SK-N-DZ (cell line): ENCODE measurements at places on chromosomes 4 and X.

DNA sequence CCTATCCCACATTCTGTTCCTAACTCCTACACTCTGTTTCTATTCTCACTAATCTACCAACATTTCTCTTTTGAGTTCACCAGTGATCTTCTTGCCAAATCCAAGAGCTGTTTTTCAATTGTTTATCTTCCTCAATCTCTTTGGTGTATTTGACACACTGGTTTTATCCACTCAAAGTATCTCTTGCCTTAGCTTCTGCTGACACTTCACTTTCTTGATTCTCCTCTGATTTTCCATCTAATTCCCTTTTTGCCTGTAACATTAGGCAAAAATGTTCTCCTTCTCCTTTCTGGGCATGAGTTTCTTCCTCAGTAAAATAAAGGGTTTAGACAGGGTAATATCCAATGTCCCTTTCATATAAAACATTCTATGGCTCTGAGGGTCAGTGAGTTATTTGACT, 26.2 kb downstream of the GRIA3 start:
- no peak for DNase-seq

DNA sequence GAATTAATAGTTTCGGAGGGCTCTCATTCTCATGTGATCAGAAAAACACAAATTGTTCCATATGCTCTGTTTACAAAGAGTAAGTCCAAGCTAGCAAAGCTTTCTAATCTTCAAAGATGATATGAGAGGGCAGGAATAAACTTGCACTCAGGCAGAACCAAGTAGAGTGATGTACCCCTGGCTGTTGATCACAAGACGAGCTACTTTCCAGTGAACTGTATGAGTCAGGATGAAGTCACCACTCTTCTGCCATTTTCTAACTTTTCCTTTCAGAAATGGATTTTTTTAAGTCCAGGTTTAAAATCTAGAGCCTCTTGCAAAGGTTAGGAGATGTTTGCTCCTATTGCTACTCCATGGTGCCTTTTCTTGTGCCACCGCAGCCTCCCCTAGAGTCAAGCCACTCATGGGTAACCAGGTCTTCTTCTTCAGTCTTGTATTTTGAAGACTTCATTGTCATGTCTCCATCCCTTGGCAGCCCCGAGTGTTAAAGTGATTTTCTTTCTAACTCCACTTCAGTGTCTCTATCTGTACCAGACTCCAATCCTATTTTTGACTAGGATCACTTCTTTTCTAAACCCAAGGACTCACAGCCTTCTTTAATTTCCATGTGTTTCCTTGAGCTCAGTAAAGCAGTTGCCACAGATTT, 171.9 kb upstream of the GALNT7 start:
- no peak for DNase-seq

- DNase-seq, result no peak
These were observed 2.0 kb downstream of the PCDH19 start for GRCh38 chrX:100407784-100408712.

GRCh38 chr4:7323461-7323871, 111.3 kb downstream of the PSAPL1 start:
- DNase-seq, result no peak

- no peak for DNase-seq
These were observed 19.7 kb upstream of the SPON2 start for GRCh38 chr4:1192091-1192492.

DNA sequence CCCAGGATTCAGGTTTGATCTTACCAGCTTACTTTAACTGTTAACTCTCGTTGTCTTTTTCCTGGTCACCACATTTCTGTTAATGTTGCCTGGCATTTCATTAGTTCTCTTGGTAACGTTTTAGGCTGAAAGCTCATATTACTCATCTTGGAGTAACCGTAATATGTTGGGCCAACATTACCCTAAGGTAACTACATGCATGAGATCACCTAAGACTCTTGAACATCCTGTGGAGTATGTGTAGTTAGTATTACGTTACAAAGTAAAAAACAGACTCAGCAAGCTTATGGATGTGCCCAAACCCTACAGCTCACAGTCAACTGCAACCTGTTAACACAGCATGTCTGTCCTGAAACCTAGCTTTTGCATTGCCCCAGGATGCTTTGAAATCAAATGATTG, 203.3 kb upstream of the HS3ST1 start:
- no peak for DNase-seq

DNA sequence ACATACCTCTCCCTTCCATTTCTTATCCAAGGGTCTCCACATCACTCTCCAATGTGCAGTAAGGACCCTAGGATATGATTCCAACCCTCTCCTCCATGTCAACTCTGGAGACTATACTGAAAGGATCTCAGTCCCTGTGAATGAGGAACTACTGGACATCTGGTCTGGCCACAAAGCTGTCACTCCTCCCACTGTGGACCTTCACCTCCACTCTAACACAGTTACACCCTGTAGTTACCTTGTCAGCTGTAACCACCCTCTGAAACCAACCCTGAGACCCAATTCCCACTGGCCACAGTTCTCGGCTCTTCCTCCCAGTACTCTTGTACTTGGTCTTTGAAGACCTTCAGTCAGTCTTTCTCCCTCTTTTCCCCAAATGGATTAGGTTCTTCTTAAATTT, 2.9 kb downstream of the TMEM128 start:
- no peak for DNase-seq

DNA sequence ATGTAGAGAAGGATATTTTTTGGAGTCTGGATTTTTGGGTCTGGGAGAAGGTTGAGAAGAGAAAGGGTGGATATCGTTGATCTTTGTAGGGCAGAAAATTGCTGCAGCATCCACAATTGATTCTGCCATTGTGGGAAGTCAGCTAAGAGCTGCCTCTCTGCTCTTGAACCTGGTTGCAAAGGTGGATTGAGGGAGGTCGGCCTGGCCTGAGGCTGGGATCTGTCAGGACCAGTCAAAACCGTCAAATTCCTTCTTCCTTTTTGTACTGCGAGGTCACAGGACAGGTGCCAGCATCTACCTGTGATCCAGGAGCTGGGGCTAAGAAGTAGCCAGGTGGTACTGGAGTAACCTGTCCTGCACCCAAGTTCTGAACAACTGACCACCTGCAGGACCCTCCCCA, 93.7 kb downstream of the SHOX start:
- DNase-seq, result no peak

GRCh38 chr4:153900426-153900825, 111.5 kb upstream of the SFRP2 start:
- no peak for DNase-seq

GRCh38 chrX:134177527-134177926, 59.5 kb upstream of the CCDC160 start:
- no peak for DNase-seq

- no peak for DNase-seq
These were observed 33.4 kb upstream of the SPON2 start for GRCh38 chr4:1205586-1206298.

- DNase-seq, result no peak
These were observed 23.2 kb upstream of the TSPAN7 start for GRCh38 chrX:38538134-38538533.

- DNase-seq, result no peak
These were observed 10.2 kb downstream of the ARX start for GRCh38 chrX:25005382-25006185.

DNA sequence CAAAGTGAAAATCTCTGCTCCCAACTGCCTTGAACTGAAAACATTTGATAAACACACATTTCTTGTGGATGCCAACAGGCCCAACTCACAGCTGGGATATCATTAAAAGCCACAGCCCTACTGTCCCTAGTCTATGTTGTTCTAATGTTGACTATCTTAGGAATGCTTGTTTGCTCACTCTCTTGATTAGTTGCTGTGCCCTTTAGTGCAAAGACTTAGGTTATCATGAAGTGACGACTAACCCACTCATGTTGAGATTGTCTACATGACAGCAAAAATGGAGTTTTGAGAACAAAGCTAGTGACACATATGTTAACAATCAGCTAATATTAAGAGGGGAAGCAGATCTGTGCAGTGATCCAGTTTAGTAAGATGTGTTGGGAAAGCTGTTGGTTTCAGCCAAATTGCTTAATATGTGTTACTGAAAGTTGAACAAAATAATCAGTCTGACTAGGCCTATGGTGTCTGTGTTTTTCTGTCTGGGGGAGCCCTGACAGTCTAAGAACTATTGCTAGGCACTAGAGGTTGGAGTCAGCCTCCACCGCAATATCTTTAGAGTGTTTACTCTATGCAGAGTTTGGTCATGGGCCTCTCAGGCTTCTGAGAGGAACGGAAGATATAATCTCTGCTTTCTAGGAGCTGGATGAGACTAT, 125.5 kb downstream of the ATG4A start:
- no peak for DNase-seq

DNA sequence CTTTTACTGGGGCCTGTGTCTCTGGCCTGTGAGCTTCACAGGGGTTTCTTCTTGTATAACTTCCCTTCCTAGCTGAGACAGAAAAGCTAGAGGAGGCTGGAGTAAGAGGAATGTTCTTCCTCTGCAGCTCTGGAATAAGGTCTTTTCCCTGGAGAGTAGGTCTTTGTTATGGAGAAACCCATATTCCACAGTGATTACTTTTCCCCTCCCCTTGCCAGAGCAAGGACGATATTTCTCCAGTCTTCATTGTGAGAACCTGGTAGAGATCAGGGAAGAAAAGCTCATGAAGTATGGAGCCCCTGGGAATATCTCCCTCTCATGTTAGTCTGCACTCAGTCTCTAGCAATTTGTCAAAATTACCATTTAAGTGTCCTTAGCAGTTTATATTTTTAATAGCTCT, 18.7 kb upstream of the GLRB start:
- no peak for DNase-seq

DNA sequence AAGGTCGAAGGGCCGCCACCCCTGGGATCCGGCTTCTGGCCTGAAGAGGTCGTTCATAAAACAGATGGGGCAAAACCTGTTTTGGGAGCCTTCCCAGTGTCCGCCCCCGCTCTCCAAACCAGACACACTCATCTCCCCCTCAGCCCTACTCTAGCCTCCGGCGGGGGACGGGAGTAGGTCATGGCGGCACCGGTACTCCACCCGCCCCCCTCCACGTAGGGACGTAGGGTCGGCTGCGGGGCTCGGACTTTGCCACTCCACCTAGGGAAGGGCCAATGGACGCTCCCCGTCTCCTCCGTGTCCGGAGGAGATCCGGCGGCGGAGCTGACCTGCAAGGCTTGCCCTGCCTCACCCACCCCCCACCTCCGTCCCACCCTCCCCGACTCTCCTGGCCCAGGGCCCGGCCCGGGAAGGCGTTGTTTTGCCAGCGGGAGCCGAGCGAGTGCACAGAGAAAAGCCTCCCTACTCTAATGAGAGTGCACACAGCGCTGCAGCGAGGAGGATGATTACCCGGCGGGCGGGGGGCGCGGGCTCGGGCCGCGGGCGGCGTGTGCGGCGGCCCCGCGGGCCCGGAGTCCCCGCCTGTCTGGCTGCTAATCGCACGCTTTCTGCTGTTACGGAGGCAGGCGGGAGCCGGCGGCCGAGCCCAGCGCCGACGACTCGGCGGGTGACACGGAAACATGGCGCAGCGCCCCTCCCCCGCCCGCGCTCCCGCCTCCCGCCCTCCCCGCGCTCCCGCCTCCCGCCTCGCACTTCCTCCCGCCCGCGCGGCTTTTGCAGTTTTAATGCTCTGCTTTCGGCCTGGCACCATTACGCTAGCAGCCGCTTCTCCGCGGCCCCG, 8.3 kb upstream of the BCOR start:
- DNase-seq, result peak; percentile 64

GRCh38 chrX:36983831-36984230, 24.3 kb upstream of the FAM47C start:
- no peak for DNase-seq

GRCh38 chr4:90375081-90375480, 247.9 kb downstream of the CCSER1 start:
- DNase-seq, result no peak

DNA sequence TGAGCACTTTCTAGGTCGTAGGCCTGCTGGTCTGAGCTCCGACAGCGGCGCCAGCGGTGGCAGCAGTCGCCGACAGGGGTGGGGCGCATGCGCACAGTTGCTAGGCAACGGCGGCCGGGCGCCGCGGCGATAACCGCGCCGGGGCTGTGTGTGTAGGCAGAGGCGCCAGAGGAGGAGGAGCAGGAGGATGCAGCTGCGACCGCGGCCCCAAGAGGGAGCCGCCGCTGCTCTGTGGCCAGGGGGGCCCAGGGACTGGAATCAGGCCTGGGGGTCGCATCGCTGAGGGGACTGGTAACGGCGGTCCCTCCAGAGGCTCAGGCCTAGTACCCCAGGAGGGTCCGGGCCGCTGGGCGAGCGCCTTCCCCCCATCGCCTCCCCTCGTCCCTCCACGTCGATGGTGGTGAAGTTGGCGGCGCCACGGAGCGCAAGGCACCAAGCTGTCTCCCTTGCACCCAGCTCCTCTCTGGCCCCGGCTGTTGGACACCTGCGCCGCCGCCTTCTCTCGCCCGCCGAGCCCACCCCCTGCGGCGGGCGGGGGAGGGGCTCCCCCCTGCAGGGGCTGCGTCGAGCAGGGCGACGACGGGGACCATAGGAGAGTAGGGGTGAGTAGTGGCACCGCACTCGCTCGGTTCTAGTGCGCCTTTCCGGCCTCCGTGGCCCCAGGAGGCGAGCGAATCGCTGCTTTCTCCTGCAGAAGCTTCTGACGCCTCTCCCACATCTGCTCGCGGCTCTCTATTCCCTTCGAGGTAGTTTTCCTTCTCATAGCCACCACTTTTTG, 58.6 kb upstream of the ZC4H2 start:
- peak; percentile 84 for DNase-seq

DNA sequence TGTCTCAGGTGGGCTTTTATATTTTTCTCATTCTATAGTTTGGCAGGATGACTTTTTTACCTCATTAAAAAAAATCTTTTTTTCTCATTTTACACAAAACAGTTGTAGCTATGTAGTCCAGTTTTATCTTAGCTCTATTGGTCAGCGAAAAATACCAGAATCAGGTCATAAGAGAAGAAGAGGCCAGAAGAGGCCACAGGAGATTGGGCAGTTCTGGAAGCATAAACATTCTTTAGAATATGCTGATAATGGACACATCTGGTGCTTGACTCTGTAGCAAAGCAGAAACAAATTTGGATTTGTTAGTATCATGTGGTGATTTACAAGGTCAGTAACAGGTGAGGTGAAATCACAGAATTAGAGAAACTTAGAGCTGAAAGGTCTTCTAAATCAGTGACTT, 66.6 kb upstream of the ARHGAP24 start:
- no peak for DNase-seq

GRCh38 chrX:46589977-46590723, 16.6 kb downstream of the CHST7 start:
- DNase-seq, result no peak

DNA sequence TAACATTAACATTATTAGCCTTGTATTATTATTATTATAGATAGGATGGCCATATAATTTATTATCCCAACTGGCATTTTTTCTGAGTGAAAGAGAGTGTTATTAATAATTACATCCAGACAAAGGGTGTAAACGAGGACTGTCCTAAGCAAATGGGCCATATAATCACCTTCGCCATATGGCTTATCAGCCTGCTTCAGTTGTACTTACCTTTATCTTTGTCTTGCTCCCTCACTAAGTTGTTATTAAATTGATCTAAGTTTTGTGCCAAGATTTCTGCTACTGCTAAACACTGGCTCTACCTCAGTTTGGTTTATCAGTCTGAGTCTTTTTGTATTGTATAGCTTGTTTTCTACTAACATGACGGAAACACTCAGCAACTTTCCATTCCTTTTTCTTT, 76.9 kb downstream of the STIM2 start:
- DNase-seq, result no peak

DNA sequence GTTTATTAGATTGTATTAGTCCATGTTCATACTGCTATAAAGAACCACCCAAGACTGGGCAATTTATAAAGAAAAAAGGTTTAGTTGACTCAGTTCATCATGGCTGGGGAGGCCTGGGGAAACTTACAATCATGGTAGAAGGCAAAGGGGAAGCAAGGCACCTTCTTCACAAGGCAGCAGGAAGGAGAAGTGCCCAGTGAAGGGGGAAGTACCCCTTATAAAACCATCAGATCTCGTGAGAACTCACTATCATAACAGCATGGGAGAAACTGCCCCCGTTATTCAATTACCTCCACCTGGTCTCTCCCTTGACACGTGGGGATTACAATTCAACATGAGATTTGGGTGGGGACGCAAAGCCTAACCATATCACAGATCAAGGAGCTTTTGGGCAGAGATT, 8.1 kb upstream of the HSD17B13 start:
- DNase-seq, result no peak
